Myometrial cell (primary cell): ENCODE measurements at places on chromosomes 1 and 21. TPM values are rescaled to one million over a fixed set of nuclear protein-coding genes. Genes with fewer than 3 reads are reported as not detected.

The AK5 gene
- total RNA-seq, result 17.0 and 43.4 TPM in 2 replicates

The NTMT2 gene
- total RNA-seq, result not detected in 2 replicates

The MYOM3 gene
- not detected in 2 replicates for total RNA-seq

The LCE1C gene
- not detected in 2 replicates for total RNA-seq

The TDRKH gene
- total RNA-seq, result 5.8 and 9.5 TPM in 2 replicates
